ENCODE measurements at places on chromosomes 13 and 19.

DNA sequence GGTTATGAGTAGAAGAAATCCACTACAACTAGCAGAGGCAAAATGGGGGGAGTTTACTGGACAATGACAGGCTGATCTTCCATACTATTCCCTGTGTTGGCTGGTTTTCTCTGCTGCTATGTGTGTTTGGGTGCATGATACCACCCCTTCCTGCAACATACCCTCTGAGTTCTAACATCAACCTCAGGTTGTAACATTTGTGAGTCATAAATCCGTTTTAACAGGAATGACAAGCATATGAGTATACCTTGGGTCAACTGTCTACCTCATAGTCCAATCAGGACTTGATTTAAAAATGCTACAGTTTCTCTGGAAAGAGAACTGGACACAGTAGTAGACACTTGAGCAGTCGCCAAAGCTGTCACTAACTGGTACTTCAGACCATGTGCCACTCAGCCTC, 422.9 kb downstream of the KCTD12 start:
- DNase-seq = no peak

DNA sequence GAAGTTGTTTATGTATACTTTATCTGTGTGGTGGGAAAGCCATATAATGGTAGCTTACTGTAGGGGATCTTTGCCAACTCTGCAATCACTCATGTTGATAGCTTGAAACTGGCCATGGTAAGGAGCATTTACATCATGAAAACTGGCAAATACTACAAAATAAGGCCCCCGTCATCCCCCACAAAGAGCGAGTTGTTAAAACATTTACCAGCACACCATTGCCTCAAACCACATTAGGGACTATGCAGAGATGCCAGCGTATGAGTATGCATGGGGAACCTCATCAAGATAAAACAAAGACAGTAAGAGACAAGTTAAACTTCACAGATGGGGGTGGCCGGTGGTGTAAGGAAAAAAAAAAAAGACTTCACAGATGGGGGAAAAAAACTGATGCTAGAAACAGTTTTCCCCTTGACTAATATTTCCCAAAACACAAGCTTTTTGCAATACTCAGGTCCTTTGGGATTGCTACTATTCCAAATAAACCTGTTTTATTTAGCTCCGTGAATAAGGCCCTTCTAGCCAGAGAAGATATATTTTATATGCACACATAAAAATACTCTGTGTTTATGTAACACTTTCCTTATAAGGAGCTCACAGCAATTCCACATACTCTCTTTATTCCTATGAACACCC, 70.6 kb upstream of the SERP2 start:
- no peak for DNase-seq

- no peak for DNase-seq
These were observed 23.5 kb downstream of the ZNF544 start for GRCh38 chr19:58252102-58252685.

DNA sequence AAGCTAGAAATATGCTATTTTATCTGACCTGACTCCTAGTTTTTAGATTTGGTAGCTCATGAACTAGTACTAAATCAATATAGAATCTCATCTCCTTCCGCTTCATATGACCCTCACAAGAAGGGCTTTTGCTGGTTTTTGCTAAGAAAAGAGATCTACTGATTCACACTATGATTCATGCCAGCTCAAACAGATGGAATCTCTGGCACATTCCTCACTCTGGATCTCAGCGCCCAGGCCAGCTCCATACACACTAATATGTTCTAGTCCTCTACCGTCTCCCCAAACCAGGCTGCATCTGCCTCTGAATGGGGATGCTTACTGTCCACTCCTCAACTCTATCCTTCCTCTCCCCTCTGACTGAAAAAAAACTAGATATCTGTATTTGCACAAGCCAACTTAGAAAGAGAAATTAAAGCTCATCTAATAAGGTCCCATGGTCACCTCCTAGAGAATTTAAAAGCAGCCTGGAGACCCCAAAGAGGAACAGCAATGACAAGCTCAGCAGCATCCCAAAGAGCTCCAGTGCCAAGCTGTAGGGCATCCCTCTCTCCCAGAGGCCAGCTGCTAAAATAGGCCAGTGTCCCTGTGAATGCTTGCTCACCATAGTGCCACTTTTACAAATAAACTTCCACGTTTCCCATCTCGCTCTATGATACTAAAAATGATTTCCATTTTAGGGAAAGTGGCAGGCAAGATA, 74.9 kb downstream of the LHFPL6 start:
- no peak for DNase-seq

- DNase-seq = peak; percentile 97
These were observed at the start of gene CCDC61 for GRCh38 chr19:45994998-45995714. TSS of gene CCDC61 (plus strand) at chr19:45995467. CDS start at chr19:46003019, 7,552 bp downstream.

DNA sequence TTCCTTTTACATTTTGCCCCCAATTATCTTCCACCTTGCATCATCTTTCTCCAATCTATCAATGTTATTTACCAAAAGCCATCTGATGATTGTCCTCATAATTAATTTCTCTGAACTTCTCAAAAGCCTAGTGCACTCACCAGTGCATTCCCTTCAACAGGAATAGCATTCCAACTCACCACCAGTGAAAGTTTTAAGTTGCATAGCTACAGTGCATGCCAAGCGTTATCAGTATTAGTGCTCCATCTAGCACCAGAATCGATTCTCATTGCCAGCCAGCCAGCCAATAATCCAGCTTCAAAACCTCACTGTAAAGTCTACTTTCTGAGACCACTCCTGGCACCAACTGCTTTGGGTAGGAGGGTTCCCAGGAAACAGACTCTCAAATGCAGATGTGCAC, 7.4 kb downstream of the MYCBP2 start:
- no peak for DNase-seq

- DNase-seq = no peak
These were observed 35.0 kb downstream of the EFNB2 start for GRCh38 chr13:106500445-106500844.

GRCh38 chr13:24995225-24995804, 100.6 kb upstream of the PABPC3 start:
- peak; percentile 44 for DNase-seq

- no peak for DNase-seq
These were observed 45.0 kb downstream of the FLT3 start for GRCh38 chr13:28055357-28055756.

DNA sequence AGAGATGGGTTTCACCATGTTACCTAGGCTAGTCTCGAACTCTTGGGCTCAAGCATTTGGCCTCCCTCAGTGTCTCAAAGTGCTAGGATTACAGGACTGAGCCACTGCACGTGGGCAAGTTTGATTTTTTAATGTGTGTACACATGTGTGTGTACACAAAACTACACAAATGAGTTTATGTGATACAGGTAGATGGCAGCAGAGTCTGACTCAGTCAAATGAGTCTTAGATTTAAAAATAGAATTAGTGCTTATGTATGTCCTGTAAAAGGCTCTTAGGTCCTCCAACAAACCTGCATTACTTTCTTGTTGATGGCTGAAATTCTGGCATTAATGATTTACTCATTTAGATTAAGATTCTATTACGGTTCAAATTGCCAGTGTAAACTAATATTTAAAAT, 293.7 kb downstream of the PCDH17 start:
- no peak for DNase-seq

DNA sequence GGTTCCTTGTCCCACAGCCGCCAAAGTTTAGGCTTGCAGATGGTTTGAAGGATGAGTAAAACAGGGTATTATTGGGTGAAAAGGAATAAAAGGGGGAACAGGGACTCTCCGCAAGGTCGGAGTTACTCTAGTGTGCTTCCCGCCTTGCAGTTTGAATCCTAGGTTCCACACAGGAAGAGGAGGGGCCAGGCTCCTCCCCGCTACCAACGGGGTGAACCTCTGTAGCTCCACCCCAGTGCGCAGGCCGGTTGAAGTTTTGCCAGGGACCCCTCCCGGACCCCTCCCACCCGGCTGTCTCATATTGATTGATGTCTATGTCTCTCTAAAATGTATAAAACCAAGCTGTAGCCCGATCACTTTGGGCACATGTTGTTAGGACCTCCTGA, 11.6 kb upstream of the GTF2F2 start:
- no peak for DNase-seq

GRCh38 chr19:55441319-55441691, 1.8 kb downstream of the SHISA7 start:
- DNase-seq = no peak

DNA sequence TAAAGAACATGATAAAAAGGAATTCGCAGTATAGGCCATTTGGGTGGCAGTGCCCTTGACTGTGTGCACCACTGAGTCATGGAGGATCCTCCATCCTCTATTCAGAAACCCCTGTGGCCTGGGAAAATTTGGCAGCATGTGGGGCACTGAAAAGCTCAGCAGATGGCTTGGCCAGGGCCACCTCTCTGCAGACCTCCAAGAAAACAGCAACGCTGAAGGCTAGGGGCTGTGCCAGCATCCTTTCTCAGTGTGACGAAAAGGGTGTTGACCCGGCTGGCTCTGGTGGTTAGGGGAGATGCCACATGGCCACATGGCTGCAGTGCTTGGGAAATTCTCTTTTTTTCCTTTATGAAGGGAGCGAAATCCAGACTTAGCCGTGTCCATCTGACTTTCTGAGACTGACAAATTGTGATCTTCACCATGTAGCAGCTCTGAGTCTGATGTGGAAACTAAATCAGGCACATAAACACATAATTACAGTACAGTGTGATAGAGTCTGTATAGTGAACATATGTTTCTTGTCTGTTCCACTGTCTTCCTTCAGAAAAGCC, 178.0 kb downstream of the KCTD12 start:
- no peak for DNase-seq

GRCh38 chr13:81639984-81640582, 1299.2 kb upstream of the SPRY2 start:
- no peak for DNase-seq

DNA sequence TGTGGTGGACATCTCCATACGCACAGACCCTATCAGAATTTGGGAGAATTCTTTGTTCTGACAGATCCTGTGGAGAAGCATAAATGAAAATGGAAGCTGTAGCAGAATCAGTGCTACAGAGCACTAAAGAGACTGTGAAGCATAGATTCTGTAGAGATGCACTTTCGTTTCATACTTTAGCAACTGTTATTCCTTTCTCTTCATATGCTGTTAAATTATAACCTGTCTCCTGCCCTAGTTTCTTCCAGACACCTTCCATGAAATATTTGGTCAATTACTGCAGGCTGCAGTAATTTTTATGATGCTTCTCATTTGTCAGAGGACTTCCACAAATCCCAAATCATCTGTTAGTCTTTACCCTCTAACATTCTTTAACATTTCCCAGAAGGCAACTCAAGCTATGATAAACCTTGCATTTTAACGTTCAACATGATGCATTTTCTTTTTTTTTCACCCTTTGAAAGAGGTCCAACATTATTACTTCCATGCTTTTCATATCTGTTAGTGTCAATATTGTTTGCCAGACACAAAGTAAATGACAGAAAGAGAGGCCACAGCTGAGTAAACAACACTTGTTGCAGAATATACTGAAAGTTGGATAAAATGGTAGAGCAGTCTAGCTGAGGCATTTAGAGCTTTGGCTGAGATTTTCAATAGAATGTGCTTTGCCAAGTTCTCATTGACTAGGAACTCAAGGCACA, 412.7 kb downstream of the LMO7 start:
- DNase-seq = no peak

GRCh38 chr19:55549500-55550320, 4.4 kb upstream of the SBK3 start:
- no peak for DNase-seq

GRCh38 chr19:5228932-5229777, 111.5 kb downstream of the PTPRS start:
- no peak for DNase-seq

- no peak for DNase-seq
These were observed 17.8 kb downstream of the HCN2 start for GRCh38 chr19:607301-608154.

DNA sequence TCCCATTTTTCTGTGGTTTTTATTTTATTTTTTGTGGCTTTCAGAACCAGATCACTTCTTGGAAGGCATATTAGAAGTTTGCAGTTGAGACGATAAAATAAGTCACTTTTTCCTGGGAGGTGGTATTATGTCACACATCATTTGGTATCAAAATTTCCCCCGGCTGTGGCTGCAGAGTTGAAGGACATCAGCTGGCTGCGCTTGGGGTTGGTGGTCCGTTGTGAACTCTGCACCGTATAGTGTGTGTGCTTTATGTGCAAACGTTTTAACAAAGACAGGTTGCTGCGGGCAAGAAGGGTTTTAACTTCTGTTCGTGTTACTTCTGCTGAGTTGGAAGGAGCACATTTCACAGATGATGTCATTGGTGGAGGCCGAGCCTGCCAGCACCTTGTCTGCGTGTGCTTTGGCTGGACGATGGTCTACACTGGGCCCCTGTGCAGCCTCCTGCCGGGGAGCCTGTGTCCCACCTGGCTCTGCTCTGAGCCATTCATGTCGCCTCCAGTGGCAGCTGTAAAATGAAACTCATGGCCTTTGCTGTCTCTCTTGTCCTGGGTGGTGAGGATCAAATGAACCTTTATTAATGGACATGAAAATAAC, 9.6 kb downstream of the ATP11A start:
- no peak for DNase-seq

DNA sequence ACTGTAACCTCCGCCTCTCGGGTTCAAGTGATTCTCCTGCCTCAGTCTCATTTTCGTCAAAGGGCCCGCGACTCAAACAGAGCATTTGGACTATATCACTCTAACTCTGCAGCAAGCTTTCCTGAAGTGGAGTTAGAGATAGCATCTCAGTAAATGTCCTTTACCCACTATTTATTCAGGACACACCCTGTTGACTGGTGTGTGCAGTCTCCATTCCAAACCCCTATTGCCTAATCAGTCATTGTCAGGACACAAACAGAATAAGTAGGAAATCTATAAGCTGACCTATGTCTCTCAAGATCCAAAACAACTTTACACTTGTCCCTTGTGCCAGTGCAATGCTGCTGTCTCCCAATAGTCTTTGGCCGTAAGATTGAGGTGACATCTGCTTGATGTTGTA, 1.4 kb downstream of the ZNF222 start:
- DNase-seq = no peak

GRCh38 chr13:114134944-114135610, 2.7 kb upstream of the RASA3 start:
- DNase-seq = no peak

- no peak for DNase-seq
These were observed 28.7 kb upstream of the MEDAG start for GRCh38 chr13:30877335-30877734.

DNA sequence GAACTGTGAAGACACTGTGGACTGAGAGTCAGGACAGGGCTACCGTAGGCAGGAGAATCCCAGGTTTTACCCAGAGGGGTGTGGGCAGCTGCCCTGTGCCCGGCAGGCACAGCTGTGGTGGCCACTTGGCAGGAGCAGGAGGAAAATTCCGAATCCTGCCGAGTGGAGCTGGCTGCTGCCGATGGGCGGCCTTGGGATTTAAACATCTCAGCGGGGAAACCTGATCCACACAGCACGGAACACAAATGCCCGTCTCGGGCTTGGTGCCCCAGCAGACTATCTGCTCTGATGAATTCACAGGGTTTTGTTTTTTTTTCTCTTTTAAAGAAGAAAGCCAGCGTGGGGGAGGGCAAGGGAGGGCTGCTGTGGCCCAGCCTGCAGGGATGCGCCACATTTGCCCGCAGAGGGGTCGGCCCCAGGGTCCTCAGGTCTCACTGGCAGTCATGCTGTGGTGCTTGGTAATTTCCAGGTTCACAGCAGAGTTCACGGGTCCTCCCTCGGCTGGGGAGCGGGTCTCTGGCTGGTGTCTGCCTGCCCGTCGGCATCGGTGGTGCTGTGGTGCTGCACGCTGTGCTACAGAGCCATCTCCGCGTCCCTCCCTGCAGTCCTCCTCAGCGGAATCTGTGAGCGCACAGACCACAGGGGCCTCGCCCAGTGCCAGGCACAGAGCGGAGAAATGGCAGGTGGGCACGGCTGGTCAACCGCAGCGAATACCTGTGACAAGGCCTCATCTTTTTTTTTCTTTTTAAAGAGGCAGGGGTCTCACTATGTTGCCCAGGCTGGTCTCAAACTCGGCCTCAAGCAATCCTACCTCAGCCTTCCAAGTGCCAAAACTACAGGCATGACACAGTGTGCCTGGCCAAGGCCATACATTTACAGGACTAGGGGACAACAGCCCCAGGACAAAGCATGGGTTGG, 28.1 kb downstream of the MPND start:
- DNase-seq = no peak
